ENCODE measurements at places on chromosomes 3 and 15. TPM values are rescaled to one million over a fixed set of nuclear protein-coding genes. Genes with fewer than 3 reads are reported as not detected.

Gene SLC6A11
- total RNA-seq = not detected

Gene ADAMTS17
- 2.4 TPM for total RNA-seq

- no peak for DNase-seq
Observed at GRCh38 chr3:149605902-149606301, 51.9 kb downstream of the WWTR1 start.

GRCh38 chr15:80418892-80419537 is 14.8 kb downstream of the ARNT2 start:
- no peak for DNase-seq

GRCh38 chr3:144866476-144866875 is 894.9 kb downstream of the DIPK2A start:
- DNase-seq = no peak

DNA sequence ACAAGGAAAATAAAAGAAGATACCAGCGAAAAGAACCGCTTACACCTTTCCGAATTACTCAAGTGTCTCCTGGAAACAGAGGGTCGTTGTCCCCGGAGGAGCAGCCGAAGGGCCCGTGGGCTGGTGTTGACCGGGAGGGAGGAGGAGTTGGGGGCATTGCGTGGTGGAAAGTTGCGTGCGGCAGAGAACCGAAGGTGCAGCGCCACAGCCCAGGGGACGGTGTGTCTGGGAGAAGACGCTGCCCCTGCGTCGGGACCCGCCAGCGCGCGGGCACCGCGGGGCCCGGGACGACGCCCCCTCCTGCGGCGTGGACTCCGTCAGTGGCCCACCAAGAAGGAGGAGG is 325 bp downstream of the ALCAM start:
- no peak for DNase-seq

Gene DUOX2
- total RNA-seq = 0.41 TPM

DNA sequence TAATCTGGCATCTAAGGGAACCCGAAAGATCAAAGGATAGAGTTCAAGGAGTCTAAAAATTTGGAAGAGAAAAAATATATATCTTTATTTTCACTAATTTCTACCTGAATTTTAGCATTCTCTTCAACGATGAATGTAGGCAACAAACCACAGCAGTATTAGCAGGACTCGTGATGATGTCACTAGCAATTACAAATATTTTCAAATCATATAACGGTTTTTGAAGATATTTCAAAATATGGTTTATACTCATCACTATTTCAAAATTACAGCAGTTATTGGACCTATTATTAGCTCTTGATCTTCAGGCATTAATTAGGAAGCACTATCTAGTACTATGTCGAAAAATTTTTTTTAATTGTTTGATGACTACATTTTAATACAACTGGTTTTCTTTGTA is 27.0 kb upstream of the ANKDD1A start:
- no peak for DNase-seq

DNA sequence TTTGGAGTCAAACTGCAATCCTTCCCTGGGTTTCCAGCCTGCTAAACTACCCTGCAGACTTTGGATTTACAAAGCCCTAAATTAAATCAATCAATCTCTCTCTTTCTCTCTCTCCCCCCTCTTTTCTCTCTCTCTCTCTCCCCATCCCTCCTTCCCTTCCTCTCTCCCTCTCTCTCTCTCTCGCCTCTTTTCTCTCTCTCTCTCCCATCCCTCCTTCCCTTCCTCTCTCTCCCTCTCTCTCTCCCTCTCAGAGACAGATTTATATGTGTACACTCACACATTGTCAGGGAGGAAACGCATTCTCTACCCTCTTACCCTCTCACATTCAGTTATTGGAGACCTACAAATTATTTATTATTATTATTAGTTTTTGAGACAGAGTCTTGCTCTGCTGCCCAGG is 47.0 kb downstream of the GRK7 start:
- no peak for DNase-seq

DNA sequence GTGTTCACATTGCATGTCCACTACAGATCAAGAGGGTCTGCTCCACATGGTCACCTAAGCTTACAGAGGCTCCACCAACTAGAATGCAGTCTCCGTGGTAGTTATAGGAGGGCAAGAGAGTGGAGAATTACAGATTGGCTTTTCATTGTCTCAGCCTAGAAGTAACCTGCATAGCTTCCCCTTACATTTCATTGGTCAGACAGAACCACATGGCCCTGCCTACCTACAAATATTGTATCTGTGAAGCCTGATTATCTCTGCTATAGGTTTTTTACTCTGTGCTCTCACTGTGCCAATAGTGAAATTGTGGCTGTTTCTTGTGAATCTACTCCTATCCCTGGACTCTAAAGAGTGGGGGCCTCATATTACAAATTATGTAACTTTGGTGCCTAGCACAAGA is 2.5 kb upstream of the TLNRD1 start:
- no peak for DNase-seq

GRCh38 chr3:144128108-144128892 is 156.7 kb downstream of the DIPK2A start:
- DNase-seq = no peak

DNA sequence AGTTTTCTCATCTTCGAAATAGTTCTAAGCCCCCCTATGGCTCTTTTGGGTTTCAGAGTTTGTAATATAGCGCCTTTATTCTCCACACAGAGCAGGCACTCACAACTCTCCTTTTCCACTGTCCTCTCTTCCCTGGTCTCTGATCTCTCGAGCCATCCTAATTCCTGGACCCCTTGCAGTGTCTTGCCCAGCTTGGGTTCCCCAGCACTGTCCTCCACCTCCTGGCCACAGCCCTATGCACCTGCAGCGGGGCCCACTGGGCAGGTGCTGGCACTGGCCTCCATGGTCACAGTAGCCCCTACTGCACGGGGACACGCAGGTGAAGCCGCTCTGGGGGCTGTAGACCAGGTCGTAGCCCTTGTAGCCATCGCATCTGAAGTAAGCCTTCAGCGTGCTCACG is 27.9 kb downstream of the MUC20 start:
- DNase-seq = no peak

Gene RARRES1
- 62.9 TPM for total RNA-seq

DNA sequence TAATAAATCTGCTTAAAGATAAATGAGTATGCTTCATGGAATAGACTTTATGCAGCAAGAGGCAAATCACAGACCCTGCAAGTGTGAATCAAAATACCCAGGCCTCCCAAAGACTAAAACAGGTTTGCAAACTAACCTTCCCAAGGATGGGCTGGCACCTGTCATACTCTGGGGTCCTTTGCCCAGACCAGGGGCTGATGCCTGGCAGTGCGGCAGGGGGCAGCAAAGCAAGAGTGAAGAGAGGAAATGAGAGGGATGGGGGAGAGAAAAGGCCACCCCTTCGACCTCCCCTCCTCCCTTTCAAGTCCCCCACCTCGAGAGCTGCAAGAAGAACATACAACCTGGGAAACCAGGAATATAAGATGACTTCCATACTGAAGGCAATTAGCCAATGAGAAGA is 31.8 kb downstream of the XXYLT1 start:
- DNase-seq = peak; percentile 25

GRCh38 chr15:59166166-59166565 is 40.5 kb upstream of the LDHAL6B start:
- DNase-seq = no peak

- DNase-seq = no peak
Observed at GRCh38 chr3:169144731-169145130, 518.8 kb downstream of the MECOM start.

GRCh38 chr3:13709706-13710105 is 160.8 kb downstream of the FBLN2 start:
- DNase-seq = no peak

GRCh38 chr3:64321747-64322146 is 96.5 kb upstream of the PRICKLE2 start:
- no peak for DNase-seq

- peak; percentile 89 for DNase-seq
Observed at GRCh38 chr3:134794950-134795745, at the start of gene EPHB1. Gene EPHB1 (plus strand): TSS chr3:134795260.

DNA sequence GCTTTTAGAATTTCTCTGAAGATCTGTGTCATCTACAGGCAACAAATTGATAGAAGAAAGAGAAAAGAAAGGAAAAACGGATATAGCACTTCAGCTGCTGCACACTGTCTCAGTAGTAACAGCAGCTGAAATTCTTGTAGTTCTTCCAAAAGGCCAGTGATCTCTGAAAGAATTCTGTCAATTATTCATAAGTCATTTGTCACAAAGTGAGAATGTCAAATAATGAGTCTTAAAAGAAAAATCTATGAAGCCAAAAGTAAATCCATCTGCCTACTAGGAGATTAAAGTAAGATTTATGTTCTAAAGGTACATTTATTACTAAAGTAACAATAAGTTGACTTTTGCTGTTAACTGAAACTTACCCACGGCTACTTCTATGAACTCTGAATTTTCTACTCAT is 24.6 kb downstream of the IFT80 start:
- DNase-seq = no peak

DNA sequence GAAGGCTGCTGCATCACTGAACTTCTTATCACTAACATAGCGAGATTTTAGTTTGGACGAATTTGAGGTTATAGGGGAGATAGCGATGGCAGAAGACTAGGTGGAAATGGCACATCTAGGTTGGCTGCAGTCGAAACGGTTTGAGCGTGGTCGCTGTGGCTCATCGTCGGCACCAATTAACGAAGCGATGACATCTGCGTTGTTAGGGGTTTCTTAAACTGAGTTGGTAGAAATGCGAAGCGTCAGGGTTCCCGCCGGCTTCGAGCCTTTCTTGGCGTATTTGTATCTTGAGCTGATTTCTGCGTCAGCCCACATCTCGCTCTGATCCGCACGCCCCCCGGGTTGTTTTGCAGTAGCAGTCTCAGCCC is 319 bp downstream of the LNP1 start:
- DNase-seq = peak; percentile 75

DNA sequence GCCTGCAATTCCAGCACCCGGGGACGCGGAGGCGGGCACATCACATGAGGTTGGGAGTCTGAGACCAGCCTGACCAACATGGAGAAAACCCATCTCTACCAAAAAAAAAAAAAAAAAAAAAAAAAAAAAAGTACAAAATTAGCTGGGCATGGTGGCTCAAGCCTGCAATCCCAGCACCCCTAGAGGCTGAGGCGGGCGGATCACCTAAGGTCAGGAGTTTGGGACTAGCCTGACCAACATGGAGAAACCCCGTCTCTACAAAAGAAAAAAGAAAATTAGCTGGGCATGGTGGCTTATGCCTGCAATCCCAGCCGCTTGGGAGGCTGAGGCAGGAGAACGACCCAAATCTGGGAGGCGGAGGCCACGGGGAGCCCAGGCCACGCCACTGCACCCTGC is 7.5 kb upstream of the FAN1 start:
- no peak for DNase-seq

- DNase-seq = no peak
Observed at GRCh38 chr3:108602249-108602934, 12.9 kb downstream of the DZIP3 start.

DNA sequence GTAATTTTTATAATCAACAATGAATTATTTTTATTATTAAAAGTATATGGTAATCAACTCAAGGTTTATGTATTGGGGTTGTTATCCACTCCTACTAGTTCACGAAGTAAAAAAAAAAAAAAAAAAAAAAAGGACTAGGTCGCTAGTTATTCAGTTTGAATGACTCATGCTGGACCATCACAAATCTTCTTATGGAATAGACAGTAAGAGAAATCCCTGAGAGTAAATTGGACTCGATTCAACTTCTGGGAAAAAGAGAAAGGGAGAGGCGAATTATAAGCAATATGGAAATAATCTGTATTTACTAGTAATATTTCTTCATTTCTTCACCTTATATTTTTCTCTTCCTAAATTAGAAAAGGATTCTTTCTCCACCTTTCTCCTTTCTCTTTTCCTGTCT is 2.0 kb downstream of the MYEF2 start:
- no peak for DNase-seq

All from right cardiac atrium (tissue), 5 donors.